ENCODE measurements at places on chromosomes 1 and 21.
A peak's percentile ranks its signal among the peaks of the same experiment; 100 is the strongest.

GRCh38 chr1:234559152-234559901 lies 50.7 kb downstream of the IRF2BP2 start:
- no peaks in the 10 kb centered on the region for H3K4me1 ChIP-seq
- H3K27me3 ChIP-seq: no peaks in the 10 kb centered on the region
- DNase-seq: no peak

DNA sequence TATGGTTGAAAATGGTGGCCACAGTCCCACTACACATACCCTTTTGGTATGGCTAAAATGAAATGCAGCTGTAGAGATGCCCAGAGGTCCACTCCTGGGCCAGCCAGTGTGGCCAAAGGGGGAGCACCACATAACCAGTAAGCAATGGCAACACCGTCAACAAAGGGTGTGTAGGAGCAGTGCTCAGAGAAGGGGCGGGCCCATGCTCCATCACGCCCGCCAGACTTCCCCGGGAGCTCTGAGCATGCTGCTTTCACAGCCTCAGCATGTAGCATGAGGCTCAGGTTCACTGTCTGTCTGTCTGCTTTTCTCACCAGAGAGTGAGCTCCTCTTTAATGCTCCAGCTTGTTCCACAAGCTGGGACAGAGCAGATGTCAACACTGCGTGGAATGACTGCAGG lies 537.6 kb downstream of the MATN1 start:
- no peak overlapping the region for H3K4me3 ChIP-seq
- no peak for DNase-seq
- no peak overlapping the region for H3K27ac ChIP-seq
- H3K36me3 ChIP-seq: no peaks in the 10 kb centered on the region
- H3K27me3 ChIP-seq: no peaks in the 10 kb centered on the region

GRCh38 chr1:154972517-154973343 lies 1.8 kb upstream of the CKS1B start:
- H3K4me1 ChIP-seq: peaks cover 14% of the 10 kb centered on the region
- no peaks in the 10 kb centered on the region for H3K27me3 ChIP-seq
- H3K4me3 ChIP-seq: peak overlapping the region; percentile 82

GRCh38 chr1:93076268-93076667 lies 2.8 kb upstream of the MTF2 start:
- no peaks in the 10 kb centered on the region for H3K4me1 ChIP-seq
- no peak overlapping the region for H3K27ac ChIP-seq
- DNase-seq: no peak
- no peaks in the 10 kb centered on the region for H3K36me3 ChIP-seq
- no peak overlapping the region for H3K4me3 ChIP-seq
- H3K27me3 ChIP-seq: no peaks in the 10 kb centered on the region

DNA sequence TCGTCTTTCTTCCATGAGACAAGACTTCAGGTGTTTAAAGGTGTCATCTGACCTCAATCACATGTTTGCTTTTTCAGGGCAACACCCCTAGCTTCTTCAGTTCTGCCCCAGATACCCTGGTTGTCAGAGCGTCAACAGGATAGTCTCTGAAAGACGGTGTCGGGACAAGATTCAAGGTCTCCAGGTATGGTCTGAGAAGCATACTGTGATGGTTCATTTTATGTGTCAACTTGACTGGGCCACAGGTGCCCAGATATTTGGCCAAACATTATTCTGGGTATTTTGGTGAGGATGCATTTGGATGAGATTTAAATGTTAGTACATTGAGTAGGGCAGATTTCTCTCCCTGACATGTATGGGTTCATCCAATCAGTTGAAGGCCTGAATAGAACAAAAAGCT lies 148.3 kb downstream of the TGFBR3 start:
- H3K27me3 ChIP-seq: no peaks in the 10 kb centered on the region
- H3K4me3 ChIP-seq: no peak overlapping the region
- H3K4me1 ChIP-seq: no peaks in the 10 kb centered on the region
- peak overlapping the region; percentile 59 for H3K27ac ChIP-seq

DNA sequence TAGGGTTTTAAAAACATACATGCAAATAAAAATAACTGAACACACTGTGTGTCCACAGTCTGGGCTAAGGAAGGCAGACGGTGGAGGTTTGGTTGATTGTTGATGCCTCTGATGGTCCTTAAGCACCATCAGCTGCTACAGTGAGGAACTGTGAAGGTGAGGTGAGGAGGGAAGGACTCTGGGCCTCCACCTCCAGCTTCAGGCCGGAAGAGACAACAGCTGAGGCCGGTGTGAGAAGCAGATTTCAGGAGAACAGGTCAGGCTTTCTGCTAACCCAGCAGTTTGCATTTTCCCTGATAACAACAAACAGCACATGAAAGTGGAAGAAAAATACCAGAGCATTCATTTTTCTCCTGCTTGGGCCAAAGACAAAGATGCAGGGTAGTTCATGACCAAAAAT lies 189.9 kb upstream of the AJAP1 start:
- H3K27me3 ChIP-seq: no peaks in the 10 kb centered on the region
- DNase-seq: no peak
- no peak overlapping the region for H3K27ac ChIP-seq
- H3K4me3 ChIP-seq: no peak overlapping the region
- no peaks in the 10 kb centered on the region for H3K4me1 ChIP-seq
- H3K36me3 ChIP-seq: no peaks in the 10 kb centered on the region

DNA sequence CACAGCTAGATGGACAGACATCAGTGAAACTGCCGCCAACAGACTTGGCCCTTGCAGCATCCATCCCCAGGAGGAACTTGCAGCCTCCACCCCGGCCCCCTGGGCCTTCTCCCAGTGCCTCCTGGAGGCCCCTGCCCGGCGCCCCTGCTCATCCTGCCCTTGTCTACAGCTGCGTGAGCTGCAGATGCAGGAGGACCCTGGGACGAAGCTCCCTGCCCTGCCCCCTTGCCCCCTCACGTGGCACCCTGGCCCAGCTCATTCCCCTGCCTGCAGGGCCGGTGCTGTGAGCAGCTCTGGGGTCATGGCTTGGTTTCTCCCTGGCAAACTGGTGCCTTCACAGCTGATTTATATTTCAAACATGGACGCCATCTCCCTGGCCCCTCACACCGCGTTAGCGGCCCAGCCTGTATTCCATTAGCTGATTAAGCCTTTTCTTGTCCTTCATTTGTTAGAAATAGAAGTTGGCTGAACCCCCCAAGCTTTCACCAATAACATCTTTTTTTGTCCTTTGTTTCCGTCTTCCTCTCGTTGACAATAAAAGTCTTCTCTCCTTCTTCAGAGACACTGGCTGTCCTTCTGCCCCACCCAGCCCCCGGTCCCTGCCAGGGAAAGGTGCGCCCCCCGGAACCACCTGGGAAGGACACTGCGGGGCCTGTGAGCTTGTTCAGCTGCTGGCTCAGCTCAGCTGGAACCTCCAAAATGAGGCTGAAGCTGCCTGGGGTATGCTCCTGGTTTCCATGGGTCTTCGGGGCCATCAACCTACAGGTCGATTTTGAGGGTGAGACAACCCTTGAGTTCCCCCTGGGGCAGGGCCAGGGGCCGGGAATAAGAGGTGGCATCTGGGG lies 34.0 kb upstream of the SLC19A1 start:
- no peak overlapping the region for H3K4me3 ChIP-seq
- H3K27ac ChIP-seq: no peak overlapping the region
- H3K27me3 ChIP-seq: peaks cover 3% of the 10 kb centered on the region
- H3K4me1 ChIP-seq: no peaks in the 10 kb centered on the region
- DNase-seq: no peak

GRCh38 chr1:10389271-10389973 lies 9.4 kb upstream of the PGD start:
- H3K4me3 ChIP-seq: no peak overlapping the region
- H3K4me1 ChIP-seq: no peaks in the 10 kb centered on the region
- no peaks in the 10 kb centered on the region for H3K27me3 ChIP-seq

DNA sequence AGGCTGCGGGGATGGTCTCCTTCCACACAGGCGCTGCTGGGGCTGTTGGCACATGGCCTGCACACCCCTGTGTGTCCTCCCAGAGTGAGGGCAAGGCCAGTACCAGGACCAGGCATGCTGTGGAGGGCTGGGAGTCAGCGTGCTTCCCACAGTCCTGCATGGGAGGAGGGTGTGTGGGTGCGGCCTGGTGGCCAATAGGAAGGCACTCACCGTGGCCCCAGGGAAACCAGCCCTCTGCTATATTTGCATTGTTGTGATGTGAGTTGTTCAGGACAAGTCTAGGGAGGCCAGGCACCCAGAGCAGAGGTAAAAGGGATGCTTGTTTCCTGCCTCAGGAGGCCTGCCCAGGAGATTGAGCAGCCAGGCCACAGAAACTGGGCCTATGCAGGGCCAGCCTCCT lies 59.5 kb downstream of the S100B start:
- no peak overlapping the region for H3K27ac ChIP-seq
- no peak for DNase-seq
- H3K36me3 ChIP-seq: no peaks in the 10 kb centered on the region
- no peaks in the 10 kb centered on the region for H3K4me1 ChIP-seq
- H3K4me3 ChIP-seq: no peak overlapping the region

DNA sequence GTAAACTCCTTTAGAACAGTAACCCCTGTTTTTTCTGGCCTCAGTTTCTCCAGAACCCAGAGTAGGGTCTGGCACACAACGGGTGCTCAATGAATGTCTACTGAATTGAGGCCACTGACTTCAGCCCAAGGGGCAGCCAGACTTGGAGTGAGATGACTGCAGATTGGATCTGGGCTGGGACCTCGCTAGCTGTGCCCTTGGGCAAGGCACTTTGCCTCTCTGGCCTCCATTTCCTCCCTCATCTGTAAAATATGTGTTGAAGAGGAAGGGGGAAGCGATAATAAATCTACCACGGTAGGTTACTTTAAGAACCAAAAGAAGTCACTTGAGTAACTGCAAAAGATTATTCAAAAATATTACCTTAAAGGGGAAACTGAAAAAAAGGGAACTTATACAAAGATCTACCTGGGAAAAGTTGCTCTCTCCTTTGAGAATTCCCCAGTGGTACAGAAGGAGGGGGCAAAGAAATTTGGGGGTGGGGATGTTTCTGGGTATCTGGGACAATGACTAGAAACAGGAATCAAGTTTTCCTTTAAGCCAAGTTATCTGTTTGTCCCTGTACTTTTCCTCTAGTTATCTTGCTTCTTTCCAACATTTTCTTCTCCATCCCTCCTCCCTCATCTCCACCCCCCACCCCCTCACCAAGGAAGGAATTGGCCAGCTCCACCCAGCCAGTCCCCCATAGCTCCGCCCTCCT lies 394 bp upstream of the GRHL3 start:
- no peaks in the 10 kb centered on the region for H3K27me3 ChIP-seq
- H3K4me3 ChIP-seq: no peak overlapping the region
- H3K36me3 ChIP-seq: no peaks in the 10 kb centered on the region
- DNase-seq: no peak

- H3K4me3 ChIP-seq: no peak overlapping the region
- no peaks in the 10 kb centered on the region for H3K36me3 ChIP-seq
- peak; percentile 87 for DNase-seq
- no peaks in the 10 kb centered on the region for H3K4me1 ChIP-seq
- no peaks in the 10 kb centered on the region for H3K27me3 ChIP-seq
Measured at GRCh38 chr1:230186003-230186863, 119.2 kb downstream of the GALNT2 start.

Measured in prostate gland (tissue), 2 donors.